Left colon (tissue), 2 donors: ENCODE measurements at places on chromosomes 4 and X.
A peak's percentile ranks its signal among the peaks of the same experiment; 100 is the strongest.

DNA sequence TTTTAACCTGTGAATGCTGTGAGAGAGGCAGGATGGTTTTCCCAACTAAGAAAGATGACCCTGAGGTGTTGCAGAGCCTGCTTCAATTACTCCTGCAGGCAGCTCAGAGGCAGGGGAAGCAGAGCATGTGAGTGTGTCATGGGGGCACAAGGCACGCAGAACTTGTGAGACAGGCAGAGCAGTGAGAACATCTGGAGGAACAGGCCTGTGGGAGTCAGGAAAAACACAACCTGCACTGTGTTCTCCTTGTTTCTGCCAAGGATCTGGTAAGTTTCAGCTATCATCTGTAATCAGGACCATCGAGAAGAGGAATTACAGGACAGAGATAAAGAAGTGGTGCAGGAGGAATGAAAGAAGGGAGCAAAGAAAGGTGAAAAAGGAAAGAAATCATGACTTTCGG is 741.8 kb upstream of the INTU start:
- no peak for DNase-seq

DNA sequence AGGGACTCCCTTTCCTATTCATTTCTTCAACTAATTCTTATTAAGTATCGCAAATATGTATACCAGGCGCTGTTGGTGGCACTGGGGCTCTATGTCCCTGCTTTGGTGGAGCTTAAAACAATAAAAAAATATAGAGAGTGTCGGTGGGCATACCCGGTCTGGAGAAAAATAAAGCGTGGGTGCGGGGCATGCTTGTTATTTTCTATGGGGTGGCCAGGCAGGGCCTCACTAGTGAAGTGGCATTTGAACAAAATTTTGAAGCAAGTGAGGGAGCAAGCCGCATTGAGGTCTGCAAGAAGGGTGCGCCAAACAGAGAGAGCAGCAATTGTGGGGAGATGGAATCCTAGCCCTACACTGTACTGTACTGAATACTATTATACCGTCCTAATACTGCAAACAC is 565 bp upstream of the IDS start:
- no peak for DNase-seq

- DNase-seq = no peak
Measured at GRCh38 chr4:186910385-186910784, 186.7 kb upstream of the FAT1 start.

- no peak for DNase-seq
Measured at GRCh38 chrX:113514906-113515305, 674.3 kb upstream of the AMOT start.

DNA sequence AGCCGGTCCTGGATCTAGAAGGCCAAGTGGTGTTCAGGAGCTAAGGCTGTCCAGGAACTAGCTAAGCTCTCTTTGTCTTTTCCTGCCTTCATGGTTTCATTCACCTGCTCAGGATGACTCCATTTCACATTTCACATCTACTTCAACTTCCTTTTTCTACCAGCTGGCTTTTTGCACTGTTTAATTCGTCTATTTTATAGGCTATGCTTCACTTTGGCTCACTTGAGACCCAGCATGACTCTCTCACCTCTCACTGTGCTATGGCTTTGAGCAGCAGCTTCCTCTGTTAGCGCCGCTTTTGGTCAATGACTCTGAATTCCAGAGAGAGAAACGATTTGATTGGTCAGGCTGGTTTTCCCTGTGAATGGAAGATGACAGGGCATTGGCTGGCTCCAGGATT is 213.5 kb upstream of the CLNK start:
- no peak for DNase-seq

DNA sequence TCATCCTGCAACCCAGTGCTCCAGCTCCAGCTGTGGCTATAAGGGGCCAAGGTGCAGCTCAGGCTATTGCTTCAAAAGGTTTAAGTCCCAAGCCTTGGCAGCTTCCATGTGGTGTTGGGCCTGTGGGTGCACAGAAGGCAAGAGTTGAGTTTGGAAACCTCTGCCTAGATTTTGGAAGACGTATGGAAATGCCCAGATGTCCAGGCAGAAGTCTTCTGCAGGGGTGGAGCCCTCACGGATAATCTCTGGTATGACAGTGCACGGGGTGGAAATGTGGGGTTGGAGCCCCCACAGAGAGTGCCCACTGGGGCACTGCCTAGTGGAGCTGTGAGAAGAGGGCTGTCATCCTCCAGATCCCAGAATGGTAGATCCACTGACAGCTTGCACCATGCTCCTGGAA is 44.5 kb downstream of the CYTL1 start:
- no peak for DNase-seq

DNA sequence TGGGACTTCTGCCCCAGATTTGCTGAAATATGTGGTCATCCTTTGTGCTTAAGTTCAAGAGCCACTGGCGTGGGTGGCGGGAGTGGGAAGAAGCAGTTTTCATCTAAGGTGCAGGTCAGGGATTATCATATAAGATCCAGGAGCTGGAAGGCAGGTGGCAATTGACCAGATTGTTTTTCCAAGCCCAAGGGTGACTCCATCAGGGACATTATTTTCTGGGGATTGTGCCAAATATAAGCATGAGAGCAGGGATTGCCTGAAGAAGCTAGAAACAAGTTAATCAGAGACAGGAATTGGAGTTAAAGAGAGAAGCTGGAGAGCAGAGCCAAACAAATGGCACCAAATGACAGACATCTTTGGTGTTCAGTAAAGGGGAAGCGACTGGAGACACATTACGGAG is 19.4 kb upstream of the SEL1L3 start:
- DNase-seq = no peak

DNA sequence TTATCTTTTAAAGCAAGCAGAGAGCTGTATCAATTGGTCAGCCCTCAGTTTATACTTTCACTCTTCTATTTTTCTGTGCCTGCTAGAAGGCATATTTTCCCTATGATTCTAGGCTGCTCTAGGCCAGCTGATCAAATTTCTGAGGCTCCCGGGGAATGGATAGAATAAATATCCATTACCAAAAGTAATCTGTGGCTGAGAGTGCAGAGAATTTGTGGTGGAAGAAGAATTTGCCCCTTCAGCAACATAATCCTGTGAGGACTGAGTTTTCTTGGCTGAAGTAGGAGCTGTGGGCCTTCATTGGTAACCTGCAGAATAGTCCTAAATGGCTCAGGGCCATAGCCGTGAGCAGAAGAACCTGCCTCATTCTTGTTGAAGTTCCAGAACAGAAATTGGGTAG is 314.6 kb upstream of the CASK start:
- DNase-seq = no peak

DNA sequence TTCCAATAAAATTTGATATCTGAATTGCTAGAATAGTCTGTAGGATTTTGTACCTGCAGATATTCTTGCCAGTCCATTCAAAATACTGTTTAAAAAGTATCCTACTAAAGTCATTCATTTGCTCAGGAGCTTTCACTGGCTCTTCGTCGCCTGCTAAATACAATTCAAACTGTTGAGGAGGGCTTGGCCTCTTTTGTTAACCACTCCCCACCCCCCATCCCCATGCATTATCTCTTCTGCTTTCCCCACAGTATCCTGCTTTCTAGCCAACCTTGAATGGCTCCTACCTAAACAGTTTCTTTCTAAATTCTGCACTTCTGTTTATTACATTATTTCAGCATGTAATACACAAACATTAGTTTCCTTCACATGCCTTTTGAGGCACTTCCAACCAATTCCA is 230.8 kb downstream of the CPE start:
- DNase-seq = no peak

- DNase-seq = no peak
Measured at GRCh38 chr4:56077676-56078075, 128.9 kb downstream of the CEP135 start.

- no peak for DNase-seq
Measured at GRCh38 chrX:68942104-68942503, 113.3 kb downstream of the EFNB1 start.

DNA sequence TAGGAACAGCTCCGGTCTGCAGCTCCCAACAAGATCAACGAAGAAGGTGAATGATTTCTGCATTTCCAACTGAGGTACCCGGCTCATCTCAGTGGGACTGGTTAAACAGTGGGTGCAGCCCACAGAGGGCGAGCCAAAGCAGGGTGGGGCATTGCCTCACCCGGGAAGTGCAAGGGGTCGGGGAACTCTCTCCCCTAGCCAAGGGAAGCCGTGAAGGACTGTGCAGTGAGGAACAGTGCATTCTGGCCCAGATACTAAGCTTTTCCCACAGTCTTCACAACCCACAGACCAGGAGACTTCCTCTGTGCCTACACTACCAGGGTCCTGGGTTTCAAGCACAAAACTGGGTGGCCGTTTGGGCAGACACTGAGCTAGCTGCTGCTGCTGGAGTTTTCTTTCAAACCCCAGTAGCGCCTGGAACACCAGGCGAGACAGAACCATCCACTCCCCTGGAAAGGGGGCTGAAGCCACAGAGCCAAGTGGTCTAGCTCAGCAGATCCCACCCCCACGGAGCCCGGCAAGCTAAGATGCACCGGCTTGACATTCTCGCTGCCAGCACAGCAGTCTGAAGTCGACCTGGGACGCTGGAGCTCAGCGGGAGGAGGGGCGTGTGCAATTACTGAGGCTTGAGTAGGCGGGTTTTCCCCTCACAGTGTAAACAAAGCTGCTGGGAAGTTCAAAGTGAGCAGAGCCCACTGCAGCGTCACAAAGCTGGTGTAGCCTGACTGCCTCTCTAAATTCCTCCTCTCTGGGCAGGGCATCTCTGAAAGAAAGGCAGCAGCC is 84.6 kb downstream of the THOC2 start:
- DNase-seq = peak; percentile 37

DNA sequence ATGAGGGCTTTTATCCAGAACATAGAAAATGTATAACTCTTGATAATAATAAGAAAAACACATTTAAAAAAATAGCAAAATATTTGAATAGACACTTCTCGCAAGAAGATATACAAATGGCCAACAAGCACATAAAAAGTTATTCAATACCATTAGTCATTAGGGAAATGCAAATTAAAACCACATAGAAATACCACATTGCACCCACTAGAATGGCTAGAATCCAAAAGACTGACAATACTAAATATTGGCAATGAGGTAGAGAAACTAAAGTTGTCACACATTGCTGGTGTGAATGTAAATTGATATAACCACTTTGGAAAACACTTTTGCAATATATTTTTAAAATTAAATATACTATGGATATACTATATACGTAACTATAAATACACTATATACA is 754.3 kb upstream of the MAGEB2 start:
- no peak for DNase-seq

- DNase-seq = no peak
Measured at GRCh38 chrX:46814966-46815365, 21.9 kb upstream of the RP2 start.

DNA sequence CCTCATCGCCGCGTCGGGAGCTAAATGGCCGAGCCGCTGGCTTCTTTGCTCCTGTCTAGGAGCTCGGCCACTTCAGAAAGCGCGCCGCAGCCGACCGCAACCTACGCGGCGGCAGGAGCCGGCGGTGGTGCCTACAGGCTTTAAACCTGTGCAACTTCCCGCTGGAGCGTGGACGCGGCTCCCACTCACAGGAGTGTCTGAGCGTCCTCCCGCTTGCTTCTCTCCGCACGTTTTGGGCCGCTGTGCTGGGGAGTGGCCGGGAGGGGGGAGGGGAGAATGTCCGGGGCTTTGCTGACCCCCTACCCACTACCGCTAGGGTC is 1.0 kb downstream of the NHSL2 start:
- DNase-seq = peak; percentile 6

DNA sequence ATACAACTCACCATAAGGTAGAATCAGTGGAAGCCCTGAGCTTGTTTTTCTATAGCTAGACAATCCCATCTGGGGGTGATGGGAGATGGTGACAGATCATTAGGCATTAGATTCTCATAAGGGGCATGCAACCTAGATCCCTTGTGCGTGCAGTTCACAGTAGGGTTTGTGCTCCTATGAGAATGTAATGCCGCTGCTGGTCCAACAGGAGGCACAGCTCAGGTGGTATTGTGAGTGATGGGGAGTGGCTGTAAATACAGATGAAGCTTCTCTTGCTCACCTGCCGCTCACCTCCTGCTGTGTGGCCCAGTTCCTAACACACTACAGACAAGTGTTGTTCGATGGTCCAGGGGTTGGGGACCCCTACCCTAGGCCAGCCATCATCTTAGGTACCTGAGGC is 5.9 kb upstream of the GATB start:
- peak; percentile 9 for DNase-seq

DNA sequence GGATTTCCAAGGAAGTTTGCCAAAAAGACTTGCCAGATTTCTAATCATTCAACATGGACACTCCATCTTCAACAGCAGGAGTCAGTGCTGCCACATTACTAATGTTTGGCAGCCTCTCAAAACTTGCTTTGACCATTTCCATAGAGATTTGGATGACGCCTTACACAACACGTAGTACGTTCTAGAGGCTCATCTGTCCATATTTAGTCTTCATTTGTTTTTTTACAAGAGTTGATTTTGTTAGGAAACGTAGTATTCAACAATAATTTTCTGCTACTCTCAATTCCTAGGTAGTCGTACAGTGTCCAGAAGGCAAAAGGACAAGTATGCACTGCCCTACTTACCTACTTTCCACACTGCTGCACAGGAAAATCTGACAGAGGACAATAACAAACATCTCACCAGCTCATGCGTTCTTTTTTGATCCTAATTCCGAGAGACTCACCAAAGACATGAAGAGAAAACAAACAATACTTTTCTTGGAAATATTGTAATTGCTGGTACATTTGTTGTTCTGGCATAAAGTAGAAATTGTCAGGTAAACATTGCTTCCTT is 117.3 kb downstream of the SNCA start:
- DNase-seq = no peak

GRCh38 chrX:143231492-143231891 is 205.8 kb downstream of the SPANXN4 start:
- no peak for DNase-seq

- no peak for DNase-seq
Measured at GRCh38 chr4:128470492-128471053, 183.0 kb upstream of the PGRMC2 start.

GRCh38 chr4:48261281-48261680 is 8.4 kb downstream of the TEC start:
- DNase-seq = no peak

GRCh38 chrX:460823-461640 is 74.3 kb upstream of the PPP2R3B start:
- DNase-seq = no peak

- DNase-seq = no peak
Measured at GRCh38 chr4:67700116-67700737, 728 bp downstream of the UBA6 start.

DNA sequence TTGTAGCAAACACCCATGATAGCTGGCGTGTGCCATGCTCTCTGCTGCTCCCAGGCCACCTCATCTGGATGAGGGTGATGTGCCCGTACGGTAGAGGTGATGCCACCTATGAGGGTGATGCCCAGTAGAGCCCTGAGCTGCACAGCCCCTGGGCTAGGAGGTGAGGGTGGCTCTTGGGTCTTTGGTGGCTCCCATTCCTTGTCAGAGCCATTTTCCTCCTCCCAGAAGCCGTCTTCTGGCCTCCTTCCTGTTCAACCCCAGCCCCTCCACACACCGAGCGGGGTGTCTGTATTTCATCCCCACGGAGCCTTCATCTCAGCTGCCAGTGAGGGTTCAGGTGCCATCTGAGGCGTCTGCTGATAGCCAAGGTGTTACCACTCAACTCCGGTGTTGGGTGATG is 12.0 kb upstream of the TNIP2 start:
- DNase-seq = peak; percentile 16

DNA sequence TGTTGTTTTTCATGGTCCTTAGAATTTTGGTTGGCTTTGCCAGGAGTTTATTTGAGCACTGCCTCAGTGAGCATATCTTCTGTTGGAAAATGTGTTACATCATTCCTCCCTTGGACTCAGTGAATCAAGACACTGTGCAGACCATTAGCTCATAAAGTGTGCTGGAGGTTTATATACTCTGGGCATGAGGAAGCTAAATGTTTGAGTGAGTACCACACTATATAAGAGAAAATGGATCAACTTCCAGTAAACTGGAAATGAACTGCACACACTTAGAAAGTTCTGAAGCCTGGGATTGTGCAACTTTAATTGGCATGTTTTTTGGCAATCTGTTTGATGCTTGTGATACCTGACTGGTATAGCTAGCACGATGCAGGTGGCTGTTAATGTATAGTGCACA is 75.9 kb downstream of the LIMCH1 start:
- DNase-seq = no peak
